ENCODE measurements at places on chromosomes 11 and 22. TPM values are rescaled to one million over a fixed set of nuclear protein-coding genes. Genes with fewer than 3 reads are reported as not detected.

Gene SGSM1
- total RNA-seq, result 0.73 TPM

Gene RASD2
- total RNA-seq, result 0.52 TPM

Gene LGALS12
- 6.3 TPM for total RNA-seq

Gene FXYD6
- total RNA-seq, result 12.1 TPM

Gene MISFA
- total RNA-seq, result 0.52 TPM
